ENCODE measurements at places on chromosomes 12 and 14. TPM values are rescaled to one million over a fixed set of nuclear protein-coding genes. Genes with fewer than 3 reads are reported as not detected.

PRR4 gene
- 7.7 TPM for total RNA-seq

DNA sequence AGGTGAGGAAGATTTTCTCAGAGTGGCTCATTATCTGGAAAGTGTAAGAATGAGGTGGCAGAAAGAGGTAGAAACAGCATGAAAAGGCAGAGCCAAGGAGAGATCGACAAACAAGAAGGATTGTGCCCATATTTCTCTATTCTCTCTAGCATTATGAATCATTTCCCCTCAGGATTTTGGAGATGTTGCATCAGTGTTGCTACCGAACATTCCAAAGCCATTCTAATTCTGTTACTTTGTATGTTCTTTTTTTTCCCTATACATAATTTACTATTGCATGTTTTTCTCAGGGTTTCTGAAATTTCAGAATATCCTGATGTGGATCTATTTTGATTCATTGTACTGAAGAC lies 61.4 kb downstream of the KICS2 start:
- DNase-seq = peak; percentile 80

LAG3 gene
- total RNA-seq = 0.58 TPM

- DNase-seq = no peak
Observed at GRCh38 chr14:68020493-68020892, 200.9 kb downstream of the RAD51B start.

- DNase-seq = no peak
Observed at GRCh38 chr12:1692895-1693610, 2.2 kb downstream of the ADIPOR2 start.

DNA sequence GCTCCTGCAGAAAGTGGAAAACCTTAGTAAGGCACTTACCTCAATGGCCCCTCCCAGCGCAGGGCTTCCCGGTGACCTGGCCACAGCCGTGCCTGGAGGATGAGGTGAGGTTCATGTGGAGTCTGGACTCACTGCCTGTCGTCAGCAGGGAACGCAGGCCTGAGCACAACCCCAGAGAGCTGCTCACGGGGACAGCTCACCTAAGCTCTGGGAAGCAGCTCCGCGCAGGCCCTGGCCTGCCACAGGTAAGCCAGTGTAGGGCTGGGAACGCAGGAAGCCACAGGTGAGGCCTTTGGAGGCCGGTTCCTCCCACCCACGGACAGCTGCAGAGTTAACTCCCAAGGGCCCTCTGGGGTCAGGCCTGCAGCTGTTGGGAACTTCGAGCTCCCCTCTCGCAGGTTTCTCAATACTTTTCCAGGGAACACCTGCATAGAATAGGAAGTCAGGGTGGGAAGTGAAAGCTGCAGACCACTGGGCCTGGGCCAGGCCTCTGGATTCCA lies 32.7 kb downstream of the ANAPC7 start:
- peak; percentile 46 for DNase-seq

GRCh38 chr14:58193542-58193941 lies 6.4 kb upstream of the ACTR10 start:
- DNase-seq = no peak

GRCh38 chr14:53260928-53261327 lies 107.8 kb upstream of the DDHD1 start:
- DNase-seq = no peak

- DNase-seq = peak; percentile 18
Observed at GRCh38 chr14:106094654-106095189, 568.3 kb downstream of the TMEM121 start.

FKBP4 gene
- total RNA-seq = 79.1 TPM
